ENCODE measurements at places on chromosomes 16 and 17.

DNA sequence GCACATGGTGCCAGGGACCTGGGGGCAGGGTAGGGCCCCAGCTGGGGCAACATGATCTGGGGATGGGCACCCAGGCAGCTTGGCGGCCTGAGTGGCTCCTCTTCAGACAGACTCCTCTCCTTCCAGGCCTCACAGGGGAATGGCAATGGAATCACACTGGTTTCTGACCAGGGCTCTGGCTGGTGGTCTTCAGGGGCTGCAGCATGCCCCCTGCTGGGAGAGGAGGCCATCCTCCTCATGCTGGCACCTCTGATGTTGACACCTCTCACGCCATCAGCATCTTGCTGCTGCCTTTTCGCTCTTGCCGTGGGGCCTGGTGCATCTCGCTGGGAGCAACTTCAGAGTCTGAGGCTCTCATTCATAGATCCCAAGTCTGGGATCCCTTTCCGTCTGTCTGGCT, 11.2 kb upstream of the GFOD2 start:
- DNase-seq = no peak

DNA sequence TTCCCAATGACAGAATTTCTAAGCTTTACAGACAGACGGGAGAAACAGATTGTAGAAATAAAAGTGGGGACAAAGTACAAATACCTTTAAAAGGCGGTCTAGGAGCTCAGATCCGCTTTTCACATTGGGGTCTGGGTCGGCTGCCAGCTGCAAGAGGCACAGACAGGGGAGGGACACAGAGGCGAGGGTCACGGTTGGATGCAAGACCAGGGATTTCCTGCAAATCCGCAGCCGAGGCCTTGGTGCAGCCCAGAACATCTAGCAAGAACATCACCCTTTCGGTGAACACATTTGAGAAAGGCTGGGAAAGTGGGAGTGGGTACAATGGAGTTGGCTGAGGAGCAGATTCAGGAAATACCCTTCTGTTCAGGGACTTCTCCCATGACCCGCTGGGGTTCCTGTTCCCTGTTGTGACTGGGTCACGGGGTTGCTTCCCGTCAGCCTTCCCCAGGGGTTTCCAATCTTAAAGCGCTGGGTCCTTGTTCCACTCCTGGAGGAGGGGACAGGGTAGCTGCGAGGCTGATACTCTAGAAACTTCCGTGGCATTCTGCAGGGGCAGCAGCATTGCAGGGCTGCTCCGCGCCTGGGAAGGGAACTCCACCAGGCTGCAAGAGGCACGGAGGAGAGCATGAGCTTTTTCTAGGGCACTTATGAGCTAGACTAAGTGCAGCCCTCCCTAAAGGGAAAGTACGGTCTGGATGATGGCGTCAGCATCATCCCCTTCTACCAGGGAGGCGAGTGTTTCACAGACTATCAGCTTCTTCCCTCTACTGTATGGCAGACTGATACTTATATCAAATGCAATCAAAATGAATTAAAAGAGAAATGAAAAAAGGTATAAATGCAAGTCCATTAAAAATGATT, 16.0 kb downstream of the VAC14 start:
- no peak for DNase-seq

DNA sequence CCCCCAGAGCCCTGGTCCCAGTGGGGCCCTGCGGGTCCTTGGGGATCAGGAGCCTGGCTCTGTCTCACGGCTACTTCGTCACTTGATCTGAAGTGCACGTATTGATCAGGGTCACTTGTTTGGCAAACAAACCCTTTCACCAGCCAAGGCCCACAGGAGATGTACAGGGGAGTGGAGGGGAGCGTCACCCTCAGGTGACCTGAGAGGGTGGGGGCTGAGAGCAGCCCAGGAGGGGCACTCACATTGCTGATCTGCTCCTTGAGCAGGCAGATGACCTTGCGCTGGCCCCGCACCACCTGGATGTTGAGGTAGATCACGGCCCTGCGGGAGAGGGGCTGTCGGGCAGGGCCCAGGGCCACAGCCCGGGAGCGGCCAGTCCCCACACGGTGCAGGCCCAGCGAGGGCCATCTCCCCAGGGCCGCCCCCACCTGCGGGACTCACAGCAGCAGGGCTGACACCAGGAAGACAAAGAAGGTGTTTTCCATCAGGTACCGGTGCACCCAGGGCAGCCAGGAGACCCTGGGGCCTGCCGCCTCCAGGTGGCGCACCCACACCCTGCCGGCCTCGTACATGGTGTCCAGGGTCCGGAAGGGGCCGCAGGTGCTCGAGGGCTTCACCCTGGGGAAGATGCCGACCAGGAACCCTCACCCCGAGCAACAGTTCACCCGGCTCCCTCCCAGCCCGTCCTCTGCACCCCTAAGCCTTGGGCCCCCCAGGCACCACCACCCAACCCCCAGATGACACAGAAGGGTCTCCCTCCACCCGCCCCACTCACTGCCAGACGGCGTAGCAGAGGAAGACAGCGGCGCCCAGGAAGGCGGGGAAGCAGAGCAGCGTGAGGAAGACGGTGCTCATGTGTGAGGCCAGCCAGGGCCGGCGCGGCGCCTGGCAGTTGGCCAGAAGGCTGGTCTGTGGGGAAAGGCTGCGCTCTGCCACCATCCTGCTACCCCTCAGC, 11.3 kb downstream of the TMC6 start:
- DNase-seq = no peak

- no peak for DNase-seq
These were observed 32.2 kb downstream of the KIAA0753 start for GRCh38 chr17:6608321-6608720.

DNA sequence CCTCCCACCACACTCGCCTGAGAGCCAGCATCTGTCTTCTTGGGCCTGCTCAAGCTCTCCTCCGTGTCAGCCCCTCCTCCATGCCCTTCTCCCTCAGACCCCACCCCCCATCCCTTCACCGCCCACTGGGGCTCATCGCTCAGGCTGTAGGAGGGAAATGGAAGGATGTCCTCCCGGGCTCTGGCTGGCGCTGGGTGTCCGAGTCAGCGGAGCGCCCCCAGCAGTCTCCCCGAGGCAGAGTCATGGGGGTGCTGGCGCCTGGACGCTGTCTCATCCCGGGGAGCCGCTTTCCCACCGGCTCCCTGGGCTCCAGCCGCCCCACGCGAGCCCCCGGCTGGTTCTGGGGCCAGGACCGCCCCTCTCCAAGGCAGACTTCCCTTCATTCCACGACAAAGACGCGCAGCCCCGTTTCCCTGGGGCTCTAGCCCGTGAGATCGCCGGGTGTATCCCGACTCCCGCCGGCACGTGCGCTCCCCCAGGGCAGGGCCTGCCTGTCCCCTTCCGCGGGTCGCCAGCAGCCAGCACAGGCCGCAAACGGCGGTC, 428 bp upstream of the ANTKMT start:
- no peak for DNase-seq

- DNase-seq = no peak
These were observed 173.4 kb upstream of the CIBAR2 start for GRCh38 chr16:85285681-85286065.

DNA sequence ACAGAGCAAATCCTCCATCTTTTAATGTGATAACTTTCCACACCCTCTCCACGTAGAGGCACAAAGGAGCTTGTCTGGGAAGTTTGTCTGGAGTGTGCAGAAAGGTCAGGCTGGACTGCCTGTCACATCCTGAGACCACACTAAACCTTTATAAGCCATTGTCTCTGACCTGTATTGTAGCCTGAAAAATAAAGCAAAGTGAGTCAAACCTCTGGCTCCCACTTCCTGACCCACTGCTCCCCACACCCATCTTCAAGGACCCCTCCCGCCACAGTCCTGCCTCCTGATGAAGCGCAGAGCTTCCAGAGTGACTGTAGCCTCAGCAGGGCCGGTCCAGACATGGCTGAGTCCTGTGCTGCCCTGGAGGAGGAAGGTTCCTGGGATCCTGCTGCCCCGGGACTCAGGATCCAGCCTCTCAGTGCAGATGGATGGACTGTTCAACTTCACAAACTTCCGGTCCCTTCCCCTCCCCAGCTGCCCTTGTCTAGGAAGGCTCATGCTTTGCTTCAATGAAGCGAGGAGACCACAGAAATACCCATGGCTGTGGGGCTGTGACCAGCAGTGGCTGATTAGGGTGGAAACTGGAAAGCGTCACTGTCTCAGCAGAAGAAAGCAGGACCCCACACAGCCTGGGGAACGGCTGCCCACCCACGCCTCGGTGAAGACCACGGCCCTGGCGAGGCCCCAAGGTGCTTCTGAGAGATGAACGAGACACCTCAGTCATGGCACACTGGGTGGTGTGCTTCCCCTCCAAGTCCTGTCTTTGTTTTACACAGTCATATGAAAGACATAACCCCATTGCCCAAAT, 30.9 kb upstream of the CLEC18B start:
- no peak for DNase-seq

GRCh38 chr17:55540414-55541091, 29.3 kb upstream of the SMIM36 start:
- DNase-seq = no peak

DNA sequence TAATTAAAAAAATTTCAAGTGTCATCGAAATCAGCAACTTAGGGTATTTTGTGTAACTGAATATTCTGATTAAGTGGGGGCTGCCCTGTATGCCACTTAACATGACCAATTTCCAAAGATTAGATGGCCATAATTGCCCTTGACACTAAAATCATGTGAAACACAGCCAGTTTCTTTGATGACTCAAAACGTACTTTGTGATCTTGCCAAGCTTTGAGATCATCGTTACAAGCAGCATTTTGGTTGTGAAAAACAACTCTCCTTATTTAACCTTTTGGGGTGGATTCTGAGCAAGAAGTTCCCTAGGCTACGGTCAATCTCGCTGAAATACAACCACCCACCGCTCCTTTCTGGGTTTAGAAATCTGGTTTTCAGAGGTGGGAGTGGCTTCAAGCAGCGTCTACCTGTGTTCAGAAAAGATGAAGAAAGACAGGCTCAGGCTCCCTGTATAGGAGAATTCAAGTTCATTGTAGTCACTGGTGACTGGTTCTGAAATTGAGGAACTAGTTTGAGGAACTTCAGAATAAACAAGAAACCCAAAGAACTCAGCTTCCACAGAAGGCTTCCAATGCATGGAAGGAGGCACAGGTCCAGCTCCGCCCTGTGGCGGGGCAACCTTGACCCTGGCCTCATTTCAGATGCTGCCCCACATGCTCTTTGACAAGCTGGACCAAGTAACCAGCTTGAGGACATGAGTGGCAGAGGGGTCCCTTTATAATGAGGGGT, 9.4 kb downstream of the MAP3K14 start:
- DNase-seq = no peak

DNA sequence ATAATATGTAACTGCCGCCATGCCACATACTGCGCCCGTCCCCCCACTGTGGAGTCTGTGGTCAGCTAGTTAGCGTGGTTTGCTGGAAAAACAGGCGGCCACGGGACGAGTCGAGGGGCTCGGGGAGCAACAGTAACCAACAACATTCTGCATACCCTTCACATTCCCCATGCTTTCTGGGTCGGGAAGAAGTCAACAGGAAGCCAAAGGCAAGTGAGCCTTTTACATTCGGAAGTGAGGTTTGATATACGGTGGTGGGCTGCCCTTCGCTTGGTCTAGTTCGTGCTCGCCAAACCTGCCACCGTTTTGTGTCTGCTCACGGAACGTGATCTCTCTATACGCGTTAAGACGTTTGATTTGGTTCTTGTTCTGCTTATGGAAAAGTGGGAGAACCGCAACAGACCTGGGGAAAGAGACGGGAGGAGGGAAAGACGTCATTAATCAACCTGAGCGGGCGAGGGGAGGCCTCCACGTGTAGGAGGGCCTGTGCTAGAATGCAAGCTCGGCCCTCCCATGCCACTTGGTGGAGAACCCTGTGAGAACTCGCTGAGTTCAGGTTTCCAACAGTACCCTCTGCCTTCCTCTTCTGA, 28.9 kb upstream of the CFAP20 start:
- no peak for DNase-seq

- no peak for DNase-seq
These were observed 21.9 kb downstream of the CRK start for GRCh38 chr17:1434150-1434549.

GRCh38 chr17:51354936-51355335, 94.6 kb downstream of the UTP18 start:
- no peak for DNase-seq

GRCh38 chr16:66361604-66362135, 4.8 kb upstream of the CDH5 start:
- no peak for DNase-seq

DNA sequence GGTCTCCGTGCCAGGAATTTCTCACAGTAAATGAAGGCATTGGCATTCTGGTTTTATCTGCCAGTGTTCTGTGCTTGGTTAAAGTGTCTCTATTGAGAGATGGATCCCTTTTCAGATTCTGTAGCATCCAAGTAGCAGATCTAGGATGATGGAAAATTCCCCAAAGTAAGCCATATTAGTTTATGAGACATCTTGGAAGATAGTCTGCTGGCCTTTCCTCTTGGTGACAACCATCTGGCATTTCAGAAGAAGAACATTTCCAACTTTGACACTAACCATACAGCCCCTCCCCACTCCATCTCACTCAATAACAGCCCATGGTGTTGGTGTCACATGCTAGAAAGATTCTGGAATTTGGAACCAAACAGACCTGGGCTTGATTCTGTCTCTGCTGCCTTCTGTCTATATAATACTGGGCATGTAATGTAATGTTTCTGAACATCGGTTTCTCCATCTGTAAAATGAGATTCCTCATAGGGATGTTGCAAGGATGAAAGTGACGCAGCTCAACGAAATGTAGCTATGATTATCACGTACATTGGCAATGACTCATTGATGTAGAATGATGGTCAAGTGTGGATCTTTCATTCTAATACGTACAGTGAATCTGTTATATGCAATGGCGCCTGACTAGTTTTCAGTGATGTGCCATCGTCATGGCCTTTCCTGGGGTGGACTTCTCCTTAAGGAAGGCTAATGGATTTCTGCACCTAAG, 32.6 kb upstream of the PIRT start:
- no peak for DNase-seq

GRCh38 chr16:4344983-4345835, 5.9 kb downstream of the PAM16 start:
- no peak for DNase-seq

DNA sequence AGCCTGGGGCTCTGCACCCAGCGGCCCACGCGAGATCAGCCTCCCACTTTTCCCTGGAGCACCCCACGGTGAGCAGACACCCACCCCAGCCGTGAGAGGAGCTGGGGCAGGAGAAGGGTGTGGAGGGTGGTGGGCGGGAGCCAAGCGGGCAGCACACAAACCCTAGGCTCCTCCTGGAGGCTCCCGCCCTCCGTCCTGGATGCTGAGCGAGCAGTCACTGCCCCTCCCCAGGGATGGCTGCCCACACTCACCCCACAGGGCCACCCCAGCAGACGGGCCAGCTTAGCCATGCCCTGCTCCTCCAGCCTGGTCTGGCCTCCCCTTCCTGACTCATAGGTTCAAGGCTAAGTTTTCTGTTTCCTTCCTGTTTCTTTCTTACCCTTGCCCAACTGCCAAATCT, 15.7 kb upstream of the ABCC3 start:
- DNase-seq = no peak

DNA sequence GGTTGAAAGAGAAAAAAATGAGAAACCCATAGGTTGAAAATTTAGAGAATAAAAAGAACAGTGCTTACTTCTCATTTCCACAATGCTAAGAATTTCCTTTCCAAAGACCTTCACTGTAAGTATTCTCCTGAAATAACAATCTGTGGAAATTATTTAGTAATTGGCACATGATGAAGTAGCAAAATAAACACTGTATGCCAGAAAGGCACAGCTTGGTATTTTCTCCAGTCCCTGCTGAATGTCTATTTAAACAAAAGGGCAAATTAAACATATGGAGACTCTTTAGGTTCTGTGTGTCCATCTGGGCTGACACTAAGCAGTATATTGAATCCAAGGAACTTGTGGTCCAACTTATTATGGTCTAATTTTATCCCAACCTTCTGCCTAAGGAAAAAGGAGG, 46.1 kb downstream of the CHCT1 start:
- DNase-seq = no peak
